Left lobe of liver (tissue), 2 donors: ENCODE measurements at places on chromosomes 5 and 9.

DNA sequence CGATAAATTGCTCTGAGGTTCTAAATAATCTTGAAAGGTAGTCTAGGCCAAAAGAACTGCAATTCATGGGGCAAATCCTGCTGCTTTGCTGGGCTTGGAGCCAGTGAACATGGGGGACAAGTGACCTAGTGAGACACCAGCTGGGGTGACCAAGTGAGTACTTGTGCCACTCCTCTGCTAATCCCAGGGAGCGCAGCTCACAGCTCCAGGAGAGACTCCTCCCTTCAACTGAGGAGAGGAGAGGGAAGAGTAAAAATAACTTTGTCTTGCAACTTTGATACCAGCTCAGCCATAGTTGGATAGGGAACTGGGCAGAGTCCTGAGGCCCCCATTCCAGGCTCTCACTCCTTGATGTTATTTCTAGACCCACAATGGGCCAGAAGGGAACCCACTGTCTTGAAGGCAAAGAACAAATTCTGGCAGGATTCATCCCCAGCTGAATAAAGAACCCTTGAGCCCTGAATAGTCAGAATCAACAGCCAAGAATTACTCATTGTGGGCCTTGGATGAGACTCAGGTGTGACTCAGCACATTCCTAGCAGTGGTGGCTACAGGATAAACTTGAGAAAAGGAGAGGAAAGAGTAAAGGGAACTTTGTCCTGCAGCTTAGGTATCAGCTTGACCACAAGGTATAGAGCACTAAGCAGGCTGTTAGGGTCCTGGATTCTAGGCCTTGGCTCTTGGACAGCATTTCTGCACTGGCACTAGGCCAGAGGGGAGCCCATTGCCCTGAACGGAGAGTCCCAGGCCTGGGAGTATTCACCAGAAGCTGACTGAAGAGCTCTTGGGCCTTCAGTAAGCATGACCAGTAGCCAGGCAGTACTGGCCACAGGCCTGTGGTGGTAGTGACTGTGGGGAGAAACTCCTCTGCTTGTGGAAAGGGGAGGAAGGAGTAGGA is 288.3 kb upstream of the CDH18 start:
- DNase-seq: no peak

DNA sequence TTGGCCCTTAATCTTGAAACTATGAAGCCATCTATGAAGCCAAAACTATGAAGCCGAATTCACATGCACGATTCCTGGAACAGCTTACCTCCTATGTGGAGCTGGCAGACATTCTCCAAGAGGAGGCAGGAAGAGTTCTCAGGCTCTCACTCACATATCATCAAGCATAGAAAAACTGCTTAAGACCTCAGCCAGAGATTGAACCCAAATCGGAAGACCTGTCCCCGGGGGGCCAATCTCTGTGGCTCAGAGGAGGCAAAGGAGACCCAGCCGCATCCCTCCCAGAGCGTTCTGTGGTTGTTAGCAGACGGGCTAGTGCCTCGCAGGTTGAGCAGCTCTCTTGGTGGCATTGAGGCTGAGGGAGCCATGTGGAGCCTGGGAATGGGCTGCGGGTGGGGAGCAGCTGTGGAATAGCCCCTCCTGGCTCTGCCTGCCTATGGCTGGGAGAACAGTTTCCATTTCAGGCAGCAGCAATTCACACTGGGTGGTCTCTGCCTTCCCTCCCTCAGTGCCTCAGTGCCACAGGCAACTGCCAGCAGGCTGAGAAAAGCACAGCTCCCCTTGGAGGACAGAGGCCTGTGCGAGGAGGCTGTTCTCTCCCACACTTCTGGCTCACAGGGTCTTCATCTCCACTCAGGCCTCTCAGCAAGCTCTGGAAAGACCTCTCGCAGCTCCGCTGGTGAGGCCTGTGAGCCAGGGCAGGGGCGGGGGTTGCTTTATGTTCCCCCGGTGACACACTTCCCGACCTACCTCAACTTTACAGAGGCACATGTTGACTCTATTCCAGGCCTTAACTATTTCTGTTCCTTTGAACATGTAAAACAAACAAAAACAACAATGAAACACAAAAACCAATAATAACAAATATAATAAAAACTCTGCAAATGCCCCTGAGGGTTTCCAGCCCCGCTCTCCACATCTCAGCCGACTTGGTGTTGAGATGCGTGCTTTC is 17.4 kb upstream of the TMEM174 start:
- DNase-seq: no peak

- peak; percentile 57 for DNase-seq
These were observed 131.0 kb downstream of the NSG2 start for GRCh38 chr5:174176511-174176910.

DNA sequence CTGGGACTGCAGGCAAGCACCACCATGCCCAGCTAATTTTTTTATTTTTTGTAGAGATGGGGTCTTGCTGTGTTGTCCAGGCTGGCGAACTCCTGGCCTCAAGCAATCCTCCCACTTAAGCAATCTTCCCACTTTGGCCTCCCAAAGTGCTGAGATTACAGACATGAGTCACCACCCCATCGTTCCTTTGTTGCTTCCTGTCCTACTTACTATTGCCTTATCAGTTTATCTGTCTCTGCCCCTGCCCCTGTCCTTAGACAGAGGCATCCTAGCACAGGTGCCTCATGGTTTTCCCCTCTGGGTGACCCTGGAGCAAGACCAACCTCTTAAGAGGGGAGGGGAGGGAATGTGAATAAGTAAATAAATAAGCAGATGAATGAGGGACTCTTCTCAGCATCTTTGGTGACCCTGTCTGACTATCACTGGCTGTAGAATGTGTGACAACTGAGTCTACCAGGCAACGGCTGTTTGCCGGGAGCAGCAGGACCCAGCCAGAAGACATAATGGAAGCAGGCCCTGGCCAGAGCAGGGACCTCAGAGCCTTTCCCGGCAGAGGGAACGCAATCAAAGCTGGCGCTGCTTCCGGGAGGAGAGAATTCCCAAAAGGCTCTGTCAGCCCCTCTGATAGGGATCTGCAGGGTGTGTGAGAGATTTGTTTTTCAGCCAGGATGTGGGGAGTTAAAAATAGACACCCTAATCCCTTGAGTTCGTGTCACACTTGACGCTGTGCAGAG is 43.8 kb upstream of the DAB2IP start:
- no peak for DNase-seq

GRCh38 chr5:82164977-82165713 is 113.0 kb downstream of the RPS23 start:
- DNase-seq: no peak

- DNase-seq: no peak
These were observed 4.2 kb downstream of the SGCD start for GRCh38 chr5:156331181-156331580.

DNA sequence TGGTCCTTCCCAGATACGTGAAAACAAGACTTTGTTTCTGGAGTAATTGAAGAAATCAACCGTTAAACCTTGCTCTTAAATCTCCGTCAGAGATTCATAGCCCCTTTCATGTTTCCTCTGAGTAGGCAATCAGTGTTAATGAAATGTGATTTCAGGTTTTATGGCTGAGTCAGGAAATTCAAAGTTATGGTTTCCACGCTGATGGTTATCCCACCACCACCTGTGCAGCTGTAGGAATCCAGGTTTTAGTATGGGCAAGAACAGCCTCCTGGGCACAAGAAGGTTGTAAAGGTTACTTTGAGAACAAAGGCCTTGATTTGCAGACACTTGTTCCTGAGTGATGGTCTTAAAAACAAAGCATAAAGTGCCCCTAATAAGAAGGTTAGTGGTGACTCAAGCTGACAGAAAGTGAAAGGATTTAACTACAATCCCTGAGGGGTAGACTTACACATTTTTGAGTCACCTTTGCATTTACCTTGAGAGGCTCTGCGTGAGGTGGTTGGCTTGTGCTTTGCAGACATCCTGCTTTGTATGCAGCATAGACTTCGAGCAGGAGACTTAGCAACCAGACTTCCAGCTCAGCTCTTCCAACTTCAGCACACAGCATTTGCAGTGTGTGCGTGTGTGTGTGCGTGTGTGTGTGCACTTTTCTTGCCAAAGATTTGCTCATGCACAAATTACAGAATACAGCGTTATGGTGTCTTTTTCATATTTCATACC is 159.6 kb downstream of the TLE4 start:
- DNase-seq: no peak

- DNase-seq: no peak
These were observed 71.5 kb downstream of the TRIM36 start for GRCh38 chr5:115098041-115098702.

DNA sequence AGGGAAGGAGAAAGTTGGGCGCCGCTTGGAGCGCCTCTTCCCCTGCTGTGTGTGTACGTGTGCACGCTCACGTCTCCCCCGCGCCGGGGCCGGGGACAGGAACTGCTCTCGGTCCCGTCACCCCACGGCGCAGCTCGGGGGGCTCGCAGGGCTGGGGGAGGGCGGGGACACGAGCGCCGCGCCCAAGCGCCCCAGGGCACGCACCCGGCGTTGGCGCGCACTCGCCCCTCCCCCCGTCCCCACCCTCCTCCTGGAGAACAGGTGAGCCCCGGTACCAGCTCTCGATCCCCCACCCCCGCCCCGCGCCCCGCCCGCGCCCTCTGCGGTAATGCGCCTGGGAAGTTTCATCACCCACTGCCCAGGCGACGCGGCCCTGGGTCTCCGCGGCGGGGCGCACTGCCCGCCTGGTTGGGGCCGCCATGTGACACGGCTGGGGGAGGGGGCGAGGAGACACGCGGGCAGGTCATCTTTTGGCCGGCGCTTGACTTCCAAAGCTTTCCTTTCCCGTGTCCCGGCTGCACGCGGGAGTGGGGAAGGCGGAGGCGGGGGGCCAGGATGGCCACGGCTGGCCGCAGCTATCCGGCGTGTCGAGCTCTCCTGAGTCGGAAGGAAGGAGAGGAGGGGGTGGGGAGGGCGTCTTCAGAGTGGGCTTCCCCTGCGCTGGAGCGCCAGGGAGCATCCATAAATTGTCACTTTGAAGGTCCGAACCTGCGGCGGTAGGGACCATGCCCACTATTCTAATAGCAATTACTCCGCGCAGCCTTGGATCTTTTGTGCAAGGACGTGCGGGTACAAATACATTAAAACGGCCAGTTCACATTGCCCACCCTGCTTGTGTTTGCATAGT is 1.5 kb upstream of the STC2 start:
- DNase-seq: no peak

DNA sequence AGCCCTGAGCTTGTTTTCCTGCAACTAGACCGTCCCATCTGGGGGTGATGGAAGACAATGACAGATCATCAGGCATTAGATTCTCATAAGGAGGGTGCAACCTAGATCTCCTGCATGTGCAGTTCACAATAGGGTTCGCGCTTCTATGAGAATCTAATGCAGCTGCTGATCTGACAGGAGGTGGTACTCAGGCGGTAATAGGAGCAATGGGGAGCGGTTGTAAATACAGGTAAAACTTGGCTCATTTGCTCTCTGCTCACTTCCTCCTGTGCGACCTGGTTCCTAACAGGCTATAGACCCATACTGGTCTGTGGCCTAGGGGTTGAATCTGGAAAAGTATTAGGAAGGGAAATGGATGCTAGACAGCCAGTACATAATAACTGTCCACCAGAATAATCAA is 39.7 kb downstream of the PTTG1 start:
- DNase-seq: no peak

GRCh38 chr9:128215491-128216409 is 12.6 kb downstream of the DNM1 start:
- no peak for DNase-seq

GRCh38 chr9:38061326-38061977 is 7.6 kb downstream of the SHB start:
- no peak for DNase-seq

DNA sequence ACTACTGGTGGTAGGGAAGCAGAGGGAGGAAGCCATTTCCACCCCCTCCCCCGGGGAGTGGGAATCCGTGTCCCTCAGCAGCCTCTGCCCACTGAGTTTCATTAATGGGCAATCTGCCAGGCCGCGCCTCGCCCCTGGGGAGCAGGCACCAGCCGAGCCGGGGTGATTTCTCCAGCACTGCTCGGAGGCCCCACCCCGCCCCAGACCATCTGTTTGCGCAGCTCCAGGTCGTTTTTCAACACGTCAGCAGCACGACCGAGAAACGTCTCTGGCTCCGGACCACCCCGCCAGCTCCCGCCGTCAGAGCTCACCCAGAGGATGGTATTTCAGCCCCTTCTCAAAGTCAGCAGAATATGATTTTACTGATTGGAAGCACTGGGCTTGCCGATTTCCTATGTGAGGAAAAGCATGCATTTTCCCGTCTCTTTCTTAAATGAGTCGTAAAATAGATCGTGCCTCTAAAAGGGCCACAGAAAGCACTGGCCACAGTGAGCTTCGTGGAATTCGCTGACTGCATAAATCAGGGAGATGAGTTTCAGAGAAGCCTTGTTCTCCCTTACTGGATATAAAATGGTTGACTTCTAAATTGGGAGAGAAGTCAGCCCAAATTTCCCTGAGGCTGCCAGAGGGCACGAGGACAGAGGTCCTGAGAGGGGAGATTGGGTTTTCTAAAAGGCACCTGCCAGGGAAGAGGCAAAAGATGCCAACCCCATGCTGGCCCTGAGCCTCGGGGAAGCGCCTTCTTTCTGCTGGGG is 47.0 kb downstream of the OLFM1 start:
- DNase-seq: no peak

DNA sequence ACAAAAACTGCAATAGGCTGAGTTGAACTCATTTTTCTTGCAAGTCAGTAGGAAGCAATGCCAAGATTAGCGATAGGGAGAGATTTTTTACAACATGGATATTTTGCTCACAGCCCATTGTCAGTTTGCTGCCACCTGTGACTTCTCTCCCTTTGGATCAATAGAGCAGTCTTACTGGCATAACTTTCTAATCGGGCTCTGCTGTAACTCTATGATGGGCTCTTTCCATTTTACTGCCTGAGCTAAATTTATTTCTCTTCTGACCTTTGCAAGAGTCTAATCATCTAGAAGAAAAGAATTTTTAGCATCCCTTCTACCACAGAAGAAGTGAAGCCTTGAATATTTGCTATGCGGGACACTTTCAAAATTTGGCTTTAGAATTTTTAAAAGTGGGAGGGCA is 53.6 kb upstream of the SGCD start:
- no peak for DNase-seq

DNA sequence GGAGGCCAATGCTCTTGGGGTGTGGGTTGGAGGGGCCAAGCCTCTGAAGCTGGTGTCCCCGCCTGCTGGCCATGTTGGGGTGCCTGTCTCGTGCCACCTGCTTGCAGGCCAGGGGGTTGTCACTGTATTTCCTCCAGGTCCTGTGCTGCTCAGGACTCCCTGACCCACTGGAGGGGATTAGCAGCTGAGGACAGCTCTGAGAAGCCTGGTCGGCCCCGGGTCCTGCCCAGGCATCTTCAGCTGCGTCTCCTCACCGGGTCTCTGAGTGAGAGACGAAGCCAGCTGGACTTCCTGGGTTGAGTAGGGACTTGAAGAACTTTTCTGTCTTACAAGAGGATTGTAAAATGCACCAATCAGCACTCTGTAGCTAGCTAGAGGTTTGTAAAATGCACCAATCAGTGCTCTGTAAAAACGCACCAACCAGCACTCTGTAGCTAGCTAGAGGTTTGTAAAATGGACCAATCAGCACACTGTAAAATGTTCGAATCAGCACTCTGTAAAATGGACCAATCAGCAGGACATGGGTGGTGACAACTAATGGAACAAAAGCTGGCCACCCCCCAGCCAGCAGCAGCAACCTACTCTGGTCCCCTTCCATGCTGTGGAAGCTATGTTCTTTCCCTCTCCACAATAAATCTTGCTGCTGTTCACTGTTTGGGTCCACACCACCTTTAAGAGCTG is 20.6 kb upstream of the SLC9A3 start:
- no peak for DNase-seq
